ENCODE measurements at places on chromosomes 2 and 18.

- DNase-seq: no peak
Observed at GRCh38 chr2:31660812-31661335, 80.1 kb upstream of the SRD5A2 start.

DNA sequence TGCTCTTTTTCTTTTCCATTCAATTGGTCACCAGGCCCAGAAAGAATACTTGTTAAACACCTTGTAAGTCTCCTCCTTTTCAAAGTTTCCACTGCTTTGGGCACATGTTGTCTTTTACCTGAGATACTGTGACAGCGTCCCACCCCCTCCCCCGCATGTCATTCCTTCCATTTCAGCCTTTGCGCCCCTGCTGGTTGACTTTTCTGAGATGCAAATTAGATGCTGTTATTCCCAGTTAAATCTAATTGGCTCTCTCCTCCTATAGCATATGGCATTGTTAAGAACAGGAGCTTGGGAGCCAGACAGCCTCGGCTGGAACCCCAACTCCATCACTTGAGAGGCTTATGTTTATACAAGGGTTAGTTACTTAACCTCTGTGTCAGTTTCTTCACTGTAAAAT is 80.3 kb upstream of the GAREM1 start:
- no peak for DNase-seq

DNA sequence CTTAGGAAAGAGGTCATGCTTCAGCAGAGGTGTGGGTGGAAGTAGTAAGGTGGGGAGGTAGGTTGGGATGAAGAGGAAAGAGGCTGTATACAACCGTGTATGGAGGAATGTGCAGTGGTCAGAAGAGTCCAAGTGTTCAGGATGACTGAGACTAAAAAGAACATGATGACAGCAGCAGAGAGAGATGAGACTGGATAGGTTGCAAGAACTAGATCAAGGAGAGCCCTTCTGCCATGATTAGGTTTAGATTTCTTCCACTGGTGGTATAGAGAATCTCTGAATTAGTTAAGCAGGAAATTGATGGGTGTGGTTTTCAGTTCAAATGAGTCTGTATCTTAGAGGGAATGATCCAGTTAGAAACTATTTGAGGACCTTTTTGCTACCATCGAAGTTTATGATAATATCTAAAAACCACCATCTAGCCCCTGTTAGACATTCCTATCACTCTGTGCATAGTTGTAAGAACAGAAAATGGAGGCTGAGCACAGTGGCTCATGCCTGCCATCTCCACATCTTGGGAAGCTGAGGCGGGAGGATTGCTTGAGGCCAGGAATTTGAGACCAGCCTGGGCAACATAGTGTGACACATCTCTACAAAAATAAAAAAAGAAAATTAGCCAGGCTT is 221.0 kb downstream of the LTBP1 start:
- DNase-seq: no peak

DNA sequence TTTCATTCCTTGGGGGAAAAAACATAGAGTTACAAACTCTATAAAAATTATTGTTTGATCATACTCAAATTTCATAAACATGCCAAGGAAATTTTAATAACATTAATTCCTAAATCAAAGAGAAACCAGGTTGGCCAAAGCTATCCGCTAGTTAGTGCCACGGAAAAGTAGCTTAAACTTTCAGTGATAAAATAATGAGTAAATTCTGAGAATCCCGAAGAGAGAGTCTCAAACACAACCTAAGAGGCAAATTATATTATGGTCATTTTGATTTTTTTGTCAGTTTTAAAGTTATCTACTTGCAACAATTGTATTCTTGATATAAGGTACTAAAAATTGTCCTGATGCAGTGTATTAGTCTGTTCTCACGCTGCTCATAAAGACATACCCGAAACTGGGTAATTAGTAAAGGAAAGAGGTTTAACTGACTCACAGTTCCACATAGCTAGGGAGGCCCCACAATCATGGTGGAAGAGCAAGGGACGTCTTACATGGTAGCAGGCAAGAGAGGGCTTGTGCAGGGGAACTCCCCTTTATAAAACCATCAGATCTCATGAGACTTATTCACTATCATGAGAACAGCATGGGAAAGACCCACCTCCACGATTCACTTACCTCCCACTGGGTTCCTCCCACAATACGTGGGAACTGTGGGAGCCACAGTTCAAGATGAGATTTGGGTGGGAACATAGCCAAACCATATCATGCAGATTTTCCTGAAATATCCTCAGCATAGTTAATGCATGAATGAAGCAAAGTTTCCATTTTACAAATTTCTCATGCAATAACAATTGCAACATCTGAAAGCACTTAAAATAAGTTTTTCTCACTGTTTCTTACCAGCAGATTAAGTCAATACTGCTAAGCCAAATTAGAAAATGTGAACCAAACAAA is 205.9 kb upstream of the STK17B start:
- DNase-seq: peak; percentile 58

GRCh38 chr18:62790871-62791772 is 75.8 kb downstream of the PHLPP1 start:
- no peak for DNase-seq

GRCh38 chr18:25097057-25097456 is 254.9 kb downstream of the ZNF521 start:
- DNase-seq: no peak

GRCh38 chr2:64442801-64443429 is 11.0 kb upstream of the LGALSL start:
- DNase-seq: no peak

- peak; percentile 87 for DNase-seq
Observed at GRCh38 chr2:219452361-219453317, 18.0 kb downstream of the SPEG start.

- DNase-seq: no peak
Observed at GRCh38 chr18:36386150-36386920, 88.8 kb downstream of the FHOD3 start.

DNA sequence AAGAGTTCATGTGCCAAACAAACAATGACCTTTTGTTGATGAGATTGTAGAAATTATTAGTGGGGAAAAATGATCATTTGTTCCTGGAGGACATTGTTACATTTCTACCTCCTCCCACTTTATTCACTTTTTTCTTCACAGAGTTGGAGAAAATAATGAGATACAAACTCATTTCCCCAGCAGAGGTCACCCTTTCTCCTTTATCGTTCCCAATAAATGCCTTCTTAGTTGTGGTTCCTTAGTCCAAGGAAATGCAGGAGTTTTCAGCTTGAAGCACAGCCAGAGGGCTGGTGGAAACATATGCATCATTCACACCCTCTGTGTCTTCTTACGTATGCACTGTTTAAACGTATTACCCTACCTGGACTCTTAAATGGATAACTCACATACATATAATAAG is 108.8 kb downstream of the SLC4A3 start:
- no peak for DNase-seq

GRCh38 chr2:142892715-142893114 is 15.3 kb downstream of the KYNU start:
- DNase-seq: no peak

- no peak for DNase-seq
Observed at GRCh38 chr2:60992985-60993392, 24.5 kb upstream of the PEX13 start.

DNA sequence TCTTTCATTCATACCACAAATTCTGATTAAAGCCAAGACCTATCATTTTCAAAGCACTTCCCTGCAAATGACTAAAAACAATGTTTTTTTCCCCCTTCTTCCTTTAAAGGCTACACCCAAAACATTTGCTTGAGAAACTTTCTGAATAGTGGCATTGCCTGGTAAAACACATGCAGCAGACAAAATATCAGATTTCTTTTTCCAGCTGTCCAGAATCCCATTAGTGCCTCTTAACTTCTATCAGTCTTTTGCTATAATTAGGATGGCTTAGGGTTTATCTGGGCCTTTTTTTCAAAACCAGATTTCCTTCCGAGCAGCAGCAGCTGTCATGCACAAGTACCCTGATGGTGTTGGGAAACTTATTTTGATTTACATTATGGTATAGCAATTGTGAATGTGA is 50.6 kb downstream of the ALPK2 start:
- no peak for DNase-seq

GRCh38 chr18:9642799-9643462 is 28.6 kb upstream of the PPP4R1 start:
- no peak for DNase-seq

DNA sequence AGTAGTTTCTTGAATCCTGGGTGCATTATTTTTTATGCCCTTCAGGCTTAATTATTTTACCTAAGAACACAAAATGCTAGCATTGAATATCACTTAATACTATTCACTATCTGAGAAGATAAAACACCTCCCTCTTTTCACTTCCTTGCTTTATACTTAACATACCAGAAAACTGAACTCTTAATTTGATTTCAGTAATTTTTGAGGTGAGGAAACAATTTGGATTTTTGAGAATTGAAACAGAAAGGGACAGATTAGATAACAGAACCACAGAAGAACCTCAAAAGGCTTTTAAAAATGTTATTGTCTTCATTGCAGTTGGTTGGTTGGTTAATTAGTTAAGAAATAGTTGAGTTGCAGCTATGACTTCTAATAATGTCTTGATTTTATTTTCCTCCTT is 69.5 kb downstream of the GPD2 start:
- DNase-seq: no peak

- no peak for DNase-seq
Observed at GRCh38 chr2:106104332-106105062, 89.6 kb downstream of the UXS1 start.

DNA sequence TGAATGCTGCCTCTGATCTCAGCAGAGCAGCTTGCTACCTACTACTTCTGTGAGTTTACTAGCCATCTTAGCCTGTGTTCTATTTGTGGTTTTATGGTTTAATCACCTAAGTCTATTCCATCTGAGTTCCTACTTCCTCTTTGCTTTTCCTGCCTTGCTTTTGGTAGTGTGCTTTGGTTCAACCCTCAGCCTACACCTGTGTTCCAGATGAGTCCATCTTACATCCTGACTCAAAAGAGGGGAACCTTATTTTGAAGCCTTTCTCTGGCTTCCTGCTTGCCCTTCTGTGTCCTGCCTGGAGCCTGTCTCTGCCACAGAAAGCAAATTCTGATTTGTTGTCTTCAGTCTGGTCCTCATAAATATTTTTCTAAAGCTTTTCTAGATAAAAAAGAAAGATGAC is 530.3 kb upstream of the MEX3C start:
- DNase-seq: no peak

DNA sequence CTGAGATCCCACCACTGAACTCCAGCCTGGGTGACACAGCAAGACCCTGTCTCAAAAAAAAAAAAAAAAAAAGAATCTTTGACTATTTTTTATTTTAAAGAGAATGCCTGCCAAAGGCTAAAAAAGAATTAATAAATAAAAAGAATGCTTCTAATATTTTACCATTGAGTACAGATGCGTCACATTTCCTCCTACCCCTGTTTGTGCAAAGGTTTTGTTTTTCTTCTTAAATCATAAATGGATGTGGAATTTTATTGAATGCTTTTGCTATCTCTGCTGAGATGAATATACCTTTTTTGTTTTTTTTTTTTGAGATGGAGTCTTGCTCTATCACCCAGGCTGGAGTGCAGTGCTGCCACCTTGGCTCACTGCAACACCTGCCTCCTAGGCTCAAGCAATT is 22.8 kb downstream of the CYBRD1 start:
- no peak for DNase-seq

DNA sequence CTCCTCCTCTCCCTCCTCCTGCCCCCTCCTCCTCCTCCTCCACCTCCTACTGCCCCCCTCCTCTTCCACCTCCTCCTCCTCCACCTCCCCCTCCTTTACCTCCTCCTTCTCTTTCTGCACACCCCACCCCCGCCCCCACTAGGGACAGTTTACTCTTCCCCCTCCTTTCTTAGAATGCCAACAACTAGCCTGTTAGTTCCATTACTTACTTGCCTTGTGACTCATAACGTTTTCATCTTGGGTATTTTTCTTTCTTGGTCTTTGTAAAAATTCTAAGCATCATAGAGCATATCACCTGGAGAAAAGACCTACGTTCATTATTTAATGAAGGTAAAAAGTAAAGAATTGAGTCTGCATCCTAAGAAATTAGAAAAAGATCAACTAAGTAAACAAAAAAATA is 165.3 kb downstream of the NEDD4L start:
- DNase-seq: no peak

GRCh38 chr2:238731961-238732360 is 115.9 kb upstream of the TWIST2 start:
- no peak for DNase-seq

DNA sequence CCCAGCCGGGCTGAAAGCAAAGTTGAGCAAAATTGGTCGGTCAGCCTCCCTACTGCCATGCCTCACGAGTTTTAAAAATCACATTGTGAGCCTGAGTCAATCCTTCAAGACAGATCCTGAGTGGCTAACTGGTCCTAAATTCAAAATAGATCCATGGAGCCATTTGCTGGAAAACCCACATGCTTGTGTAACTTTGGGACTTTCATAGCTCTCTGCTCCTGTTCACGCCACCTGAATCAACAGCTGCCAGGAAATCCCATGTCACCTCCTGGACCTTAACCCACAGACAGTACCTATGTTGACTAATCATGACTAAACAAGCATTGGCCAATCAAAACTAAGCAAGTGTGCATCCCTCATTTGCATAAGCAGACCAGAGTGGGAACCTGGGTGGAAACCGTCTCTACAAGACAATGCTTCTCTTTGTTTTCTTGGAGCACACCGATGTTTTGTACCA is 42.8 kb upstream of the LDLRAD4 start:
- no peak for DNase-seq

- DNase-seq: peak; percentile 80
Observed at GRCh38 chr18:58186258-58186948, 142.4 kb downstream of the NEDD4L start.

- DNase-seq: no peak
Observed at GRCh38 chr2:136389809-136390208, 271.9 kb upstream of the CXCR4 start.

GRCh38 chr2:144943986-144944385 is 424.1 kb upstream of the ZEB2 start:
- DNase-seq: peak; percentile 58

DNA sequence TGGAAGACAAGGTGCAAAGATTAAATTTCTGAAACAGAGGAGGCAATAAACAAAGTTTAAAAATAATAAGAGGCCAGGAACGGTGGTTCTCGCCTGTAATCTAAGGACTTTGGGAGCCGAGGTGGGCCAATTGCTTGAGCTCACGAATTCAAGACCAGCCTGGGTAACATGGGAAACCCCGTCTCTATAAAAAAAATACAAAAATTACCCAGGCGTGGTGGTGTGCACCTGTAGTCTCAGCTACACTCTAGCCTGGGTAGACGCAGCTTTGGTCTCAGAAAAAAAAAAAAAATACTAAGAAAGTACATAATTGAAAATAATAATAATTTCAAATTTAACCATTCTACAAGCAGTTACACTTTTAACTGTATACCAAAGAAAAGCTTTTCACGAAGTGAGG is 744.6 kb upstream of the POU3F3 start:
- no peak for DNase-seq

- no peak for DNase-seq
Observed at GRCh38 chr18:79393635-79394533, 1.8 kb upstream of the NFATC1 start.

Data from AG04449 (cell line).